ENCODE measurements at places on chromosomes 5 and 9. TPM values are rescaled to one million over a fixed set of nuclear protein-coding genes. Genes with fewer than 3 reads are reported as not detected.
A peak's percentile ranks its signal among the peaks of the same experiment; 100 is the strongest.

DNA sequence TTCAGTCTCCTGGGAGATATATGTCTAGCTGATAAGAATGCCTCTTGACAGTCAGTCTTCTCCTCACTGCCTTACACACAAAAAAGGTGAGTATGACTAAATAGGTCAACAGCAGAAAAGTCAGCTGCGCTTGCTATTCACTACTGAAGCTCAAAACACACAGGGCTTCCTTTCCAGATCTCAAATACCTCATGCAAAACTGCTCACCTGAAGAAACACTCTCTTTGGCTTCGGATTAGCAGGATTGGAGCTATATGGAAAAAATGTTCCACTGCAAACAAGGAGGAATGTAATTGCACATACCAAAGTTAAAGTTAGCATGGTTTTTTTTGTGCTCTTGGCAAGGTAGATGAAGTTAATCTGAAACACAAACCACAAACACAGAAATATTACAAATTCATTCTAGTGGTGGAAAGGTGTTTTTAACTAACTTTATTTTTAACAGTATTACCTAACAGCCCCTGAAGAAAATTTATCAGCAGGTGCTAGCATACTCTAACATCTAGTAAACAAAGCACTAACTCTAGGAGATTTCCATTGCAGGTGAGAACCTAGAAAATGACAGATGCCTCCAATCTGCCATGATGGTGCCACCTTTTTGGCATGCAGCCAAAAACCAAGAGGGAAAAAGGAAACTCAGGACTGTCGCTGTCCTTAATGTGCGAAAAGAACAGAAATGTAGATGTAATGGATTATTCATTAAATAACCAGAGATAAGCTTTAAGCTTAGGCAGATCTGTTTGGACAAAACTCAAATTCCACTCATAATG is 31.8 kb downstream of the ERMP1 start:
- no peak overlapping the region for H3K27ac ChIP-seq
- H3K4me3 ChIP-seq: no peak overlapping the region
- DNase-seq: no peak
- peaks cover 3% of the 10 kb centered on the region for H3K36me3 ChIP-seq

- H3K4me3 ChIP-seq: no peak overlapping the region
- no peaks in the 10 kb centered on the region for H3K27me3 ChIP-seq
- no peaks in the 10 kb centered on the region for H3K4me1 ChIP-seq
- no peak overlapping the region for H3K27ac ChIP-seq
- DNase-seq: no peak
These were observed 17.9 kb downstream of the CSF1R start for GRCh38 chr5:150068472-150068871.

- H3K36me3 ChIP-seq: no peaks in the 10 kb centered on the region
- DNase-seq: no peak
- no peak overlapping the region for H3K4me3 ChIP-seq
- H3K27me3 ChIP-seq: no peaks in the 10 kb centered on the region
- no peak overlapping the region for H3K27ac ChIP-seq
These were observed 40.2 kb upstream of the LPAR1 start for GRCh38 chr9:111078391-111079038.

- H3K4me3 ChIP-seq: no peak overlapping the region
- no peaks in the 10 kb centered on the region for H3K4me1 ChIP-seq
- H3K36me3 ChIP-seq: no peaks in the 10 kb centered on the region
- H3K27ac ChIP-seq: no peak overlapping the region
- H3K27me3 ChIP-seq: no peaks in the 10 kb centered on the region
These were observed 79.5 kb upstream of the ZSWIM6 start for GRCh38 chr5:61252643-61252925.

- peak overlapping the region; percentile 57 for H3K4me3 ChIP-seq
- H3K27me3 ChIP-seq: no peaks in the 10 kb centered on the region
- H3K36me3 ChIP-seq: no peaks in the 10 kb centered on the region
- peaks cover 8% of the 10 kb centered on the region for H3K4me1 ChIP-seq
- H3K27ac ChIP-seq: peak overlapping the region; percentile 96
These were observed 11.4 kb upstream of the ASS1 start for GRCh38 chr9:130433168-130433946.

Gene SPATA24
- 2.4 TPM for total RNA-seq

- H3K27ac ChIP-seq: no peak overlapping the region
- H3K4me3 ChIP-seq: no peak overlapping the region
- H3K4me1 ChIP-seq: no peaks in the 10 kb centered on the region
These were observed 96.6 kb downstream of the SYK start for GRCh38 chr9:90898228-90898627.

DNA sequence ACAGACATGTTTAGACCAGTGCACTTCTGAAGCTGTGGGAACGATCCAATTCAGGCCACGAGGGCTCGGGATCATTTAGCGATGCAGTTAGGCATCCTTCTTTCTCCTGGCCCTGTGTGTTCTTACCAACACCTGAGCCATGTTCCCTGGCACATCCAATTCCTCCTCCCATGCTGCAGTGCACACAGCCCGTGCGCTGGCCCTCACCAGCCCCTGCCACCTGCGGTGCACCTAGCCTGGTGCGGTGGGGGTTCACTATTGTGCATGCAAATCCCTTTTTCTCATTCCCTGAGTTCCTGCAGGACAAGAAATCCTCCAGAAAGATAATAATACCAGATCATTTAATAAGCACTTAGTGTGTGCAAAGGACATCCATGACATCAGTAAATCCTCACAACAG is 53.5 kb downstream of the NEURL1B start:
- H3K36me3 ChIP-seq: no peaks in the 10 kb centered on the region
- H3K27me3 ChIP-seq: no peaks in the 10 kb centered on the region
- H3K27ac ChIP-seq: no peak overlapping the region

Gene KIF12
- 11.5 TPM for total RNA-seq

Gene STPG3
- total RNA-seq: not detected

Gene NOXA1
- 1.3 TPM for total RNA-seq

DNA sequence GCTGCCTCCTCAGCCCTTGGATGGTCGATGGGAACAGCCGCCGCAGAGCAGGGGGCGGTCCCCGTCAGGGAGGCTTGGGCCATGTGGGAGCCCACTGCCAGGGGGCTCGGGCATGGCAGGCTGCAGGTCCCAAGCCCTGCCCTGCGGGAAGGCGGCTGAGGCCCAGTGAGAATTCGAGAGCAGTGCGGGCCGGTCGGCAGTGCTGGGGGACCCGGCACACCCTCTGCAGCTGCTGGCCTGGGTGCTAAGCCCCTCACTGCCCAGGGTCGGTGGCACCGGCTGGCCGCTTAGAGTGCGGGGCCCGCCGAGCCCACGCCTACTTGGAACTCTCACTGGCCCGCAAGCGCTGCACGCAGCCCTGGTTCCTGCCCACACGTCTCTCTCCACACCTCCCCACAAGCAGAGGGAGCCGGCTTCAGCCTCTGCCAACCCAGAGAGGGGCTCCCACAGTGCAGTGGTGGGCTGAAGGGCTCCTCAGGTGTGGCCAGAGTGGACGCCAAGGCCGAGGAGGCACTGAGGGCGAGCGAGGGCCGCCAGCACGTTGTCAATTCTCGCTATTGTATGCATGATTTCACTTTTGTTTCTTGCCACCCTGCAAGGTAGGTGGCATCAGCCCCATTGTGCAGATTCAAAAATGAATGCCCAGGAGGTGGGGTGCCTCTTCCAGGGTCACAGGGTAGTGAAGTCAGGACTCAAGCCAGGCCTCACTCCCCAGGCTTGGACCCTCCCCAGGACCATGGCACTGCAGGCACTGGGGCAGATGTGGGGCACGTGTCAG is 48.6 kb downstream of the COL15A1 start:
- no peaks in the 10 kb centered on the region for H3K27me3 ChIP-seq
- H3K4me3 ChIP-seq: no peak overlapping the region
- no peak overlapping the region for H3K27ac ChIP-seq
- no peaks in the 10 kb centered on the region for H3K36me3 ChIP-seq
- H3K4me1 ChIP-seq: no peaks in the 10 kb centered on the region

DNA sequence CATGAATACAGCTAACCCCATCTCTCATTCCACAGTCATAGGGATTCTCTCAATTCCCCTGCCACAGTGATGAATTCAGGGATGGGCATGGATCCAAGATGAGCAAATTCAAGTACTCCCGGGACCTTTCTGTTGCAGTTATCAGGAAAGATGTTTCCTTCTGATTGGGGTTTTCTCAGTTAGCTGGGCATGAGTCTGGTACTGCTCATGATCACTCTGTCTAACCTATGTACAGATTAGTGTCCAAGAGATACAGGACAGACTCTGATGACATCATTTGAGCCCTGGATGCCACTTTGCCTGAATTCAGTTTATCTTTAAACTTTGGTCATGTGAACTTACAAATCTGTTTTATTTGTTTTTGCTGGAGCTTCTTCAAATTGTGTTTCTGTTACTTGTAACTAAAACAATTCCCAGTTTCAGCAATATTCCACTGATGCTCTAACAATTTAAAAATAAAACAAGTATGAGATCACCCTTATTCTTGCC is 257.7 kb upstream of the KLF9 start:
- H3K27me3 ChIP-seq: no peaks in the 10 kb centered on the region
- H3K36me3 ChIP-seq: no peaks in the 10 kb centered on the region
- no peak overlapping the region for H3K27ac ChIP-seq
- no peak for DNase-seq
- no peak overlapping the region for H3K4me3 ChIP-seq
- H3K4me1 ChIP-seq: no peaks in the 10 kb centered on the region

GRCh38 chr9:105712773-105713172 is 18.4 kb downstream of the TMEM38B start:
- no peak for DNase-seq
- H3K4me1 ChIP-seq: no peaks in the 10 kb centered on the region
- no peaks in the 10 kb centered on the region for H3K27me3 ChIP-seq
- H3K27ac ChIP-seq: no peak overlapping the region

Gene TAF11L6
- total RNA-seq: not detected

DNA sequence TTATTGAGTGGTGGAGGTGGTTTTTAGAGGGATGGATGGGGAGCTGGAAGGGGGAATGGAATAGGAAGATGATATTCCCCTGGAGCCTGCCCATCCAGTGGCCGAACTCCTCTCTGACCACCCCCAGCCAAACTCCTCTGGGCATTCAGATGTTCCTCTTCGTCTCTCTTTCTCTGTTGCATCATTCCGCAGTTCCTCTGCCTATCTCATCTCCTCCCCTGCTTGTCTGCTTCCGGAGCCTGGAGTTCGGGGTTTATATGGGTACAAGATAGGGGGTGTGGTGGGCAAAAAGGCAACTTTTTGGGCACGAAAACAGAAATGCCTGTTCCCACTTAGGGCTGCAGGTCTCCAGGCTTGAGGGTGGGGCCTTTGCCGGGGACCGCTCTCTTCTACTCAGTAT is 12.2 kb upstream of the CDK5RAP2 start:
- H3K4me1 ChIP-seq: no peaks in the 10 kb centered on the region
- H3K27ac ChIP-seq: no peak overlapping the region
- H3K4me3 ChIP-seq: no peak overlapping the region
- no peaks in the 10 kb centered on the region for H3K36me3 ChIP-seq

DNA sequence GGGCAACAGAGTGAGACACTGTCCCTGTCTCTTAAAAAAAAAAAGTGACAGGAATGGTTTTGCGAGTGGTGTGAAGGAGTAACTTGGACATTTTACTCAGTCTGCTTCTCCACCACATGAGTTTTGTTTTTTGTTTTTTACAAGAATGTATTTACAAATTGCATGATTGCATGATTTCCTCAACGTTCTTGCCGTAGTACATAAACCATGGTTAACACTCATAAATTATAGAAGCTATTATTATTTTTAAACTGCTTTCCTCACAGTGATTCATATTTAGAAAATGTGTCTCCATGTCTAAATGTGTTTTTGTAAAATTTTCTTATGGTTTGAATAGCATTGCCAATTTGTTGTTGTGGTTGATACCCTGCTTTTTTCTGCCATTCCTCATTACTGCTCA is 220.0 kb downstream of the GOLPH3 start:
- no peak for DNase-seq
- no peaks in the 10 kb centered on the region for H3K36me3 ChIP-seq
- H3K4me3 ChIP-seq: no peak overlapping the region
- H3K27me3 ChIP-seq: no peaks in the 10 kb centered on the region

Gene ADAMTSL1
- 3.4 TPM for total RNA-seq

- peaks cover 20% of the 10 kb centered on the region for H3K36me3 ChIP-seq
- H3K4me3 ChIP-seq: no peak overlapping the region
- peaks cover 11% of the 10 kb centered on the region for H3K4me1 ChIP-seq
- peak overlapping the region; percentile 14 for H3K27ac ChIP-seq
- no peaks in the 10 kb centered on the region for H3K27me3 ChIP-seq
These were observed 63.1 kb downstream of the MTMR12 start for GRCh38 chr5:32249668-32250067.

- no peak overlapping the region for H3K4me3 ChIP-seq
- no peak overlapping the region for H3K27ac ChIP-seq
- no peaks in the 10 kb centered on the region for H3K4me1 ChIP-seq
- no peak for DNase-seq
- H3K36me3 ChIP-seq: no peaks in the 10 kb centered on the region
These were observed 25.0 kb upstream of the CEP78 start for GRCh38 chr9:78210841-78211301.

GRCh38 chr5:52605317-52606313 is 182.1 kb upstream of the ITGA1 start:
- no peak overlapping the region for H3K4me3 ChIP-seq
- DNase-seq: no peak
- peaks cover 6% of the 10 kb centered on the region for H3K4me1 ChIP-seq

- no peaks in the 10 kb centered on the region for H3K27me3 ChIP-seq
- no peaks in the 10 kb centered on the region for H3K36me3 ChIP-seq
- H3K27ac ChIP-seq: no peak overlapping the region
- no peak for DNase-seq
- H3K4me1 ChIP-seq: no peaks in the 10 kb centered on the region
These were observed 118.0 kb downstream of the ESM1 start for GRCh38 chr5:54867310-54867944.

- no peaks in the 10 kb centered on the region for H3K36me3 ChIP-seq
- no peaks in the 10 kb centered on the region for H3K27me3 ChIP-seq
- no peaks in the 10 kb centered on the region for H3K4me1 ChIP-seq
- no peak overlapping the region for H3K27ac ChIP-seq
- no peak for DNase-seq
- H3K4me3 ChIP-seq: no peak overlapping the region
These were observed 13.8 kb upstream of the SNX2 start for GRCh38 chr5:122761115-122761514.

DNA sequence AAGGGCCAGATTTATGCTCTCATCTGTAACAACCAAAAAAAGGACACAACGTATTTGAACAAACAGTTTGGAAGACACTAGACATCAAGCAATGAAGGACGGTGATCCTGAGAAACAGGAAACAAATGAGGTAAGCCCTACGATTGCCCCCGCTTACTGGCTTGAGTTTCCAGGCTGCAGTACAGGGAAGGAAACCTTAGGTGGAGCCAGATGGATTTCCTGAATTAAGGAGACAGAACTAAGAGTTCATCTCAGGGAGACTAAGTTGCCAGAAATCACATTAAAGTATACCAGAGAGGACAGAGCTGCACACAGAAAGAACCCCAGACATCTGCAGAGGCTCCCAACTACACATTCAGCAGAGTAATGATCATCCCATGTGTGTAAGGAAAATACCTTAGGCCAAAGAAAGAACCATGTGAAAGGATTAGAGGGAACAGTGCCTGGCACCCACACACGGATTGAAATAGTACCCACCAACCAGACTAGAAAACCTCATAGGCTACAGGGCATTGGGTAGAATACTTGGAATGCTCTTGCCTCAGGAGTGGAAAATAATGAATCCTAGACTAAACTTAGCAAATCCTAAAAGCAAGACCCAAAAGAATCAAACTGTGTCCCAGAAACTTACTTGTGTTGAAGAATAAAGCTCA is 99.3 kb upstream of the NIPBL start:
- no peaks in the 10 kb centered on the region for H3K4me1 ChIP-seq
- H3K36me3 ChIP-seq: no peaks in the 10 kb centered on the region
- H3K27ac ChIP-seq: no peak overlapping the region
- no peak overlapping the region for H3K4me3 ChIP-seq

Gene LHX3
- total RNA-seq: not detected

GRCh38 chr5:156755421-156756087 is 94.5 kb upstream of the PPP1R2B start:
- H3K36me3 ChIP-seq: no peaks in the 10 kb centered on the region
- no peaks in the 10 kb centered on the region for H3K27me3 ChIP-seq
- no peaks in the 10 kb centered on the region for H3K4me1 ChIP-seq
